Fibroblast of the aortic adventitia (primary cell): ENCODE measurements at places on chromosomes 2 and 18.

DNA sequence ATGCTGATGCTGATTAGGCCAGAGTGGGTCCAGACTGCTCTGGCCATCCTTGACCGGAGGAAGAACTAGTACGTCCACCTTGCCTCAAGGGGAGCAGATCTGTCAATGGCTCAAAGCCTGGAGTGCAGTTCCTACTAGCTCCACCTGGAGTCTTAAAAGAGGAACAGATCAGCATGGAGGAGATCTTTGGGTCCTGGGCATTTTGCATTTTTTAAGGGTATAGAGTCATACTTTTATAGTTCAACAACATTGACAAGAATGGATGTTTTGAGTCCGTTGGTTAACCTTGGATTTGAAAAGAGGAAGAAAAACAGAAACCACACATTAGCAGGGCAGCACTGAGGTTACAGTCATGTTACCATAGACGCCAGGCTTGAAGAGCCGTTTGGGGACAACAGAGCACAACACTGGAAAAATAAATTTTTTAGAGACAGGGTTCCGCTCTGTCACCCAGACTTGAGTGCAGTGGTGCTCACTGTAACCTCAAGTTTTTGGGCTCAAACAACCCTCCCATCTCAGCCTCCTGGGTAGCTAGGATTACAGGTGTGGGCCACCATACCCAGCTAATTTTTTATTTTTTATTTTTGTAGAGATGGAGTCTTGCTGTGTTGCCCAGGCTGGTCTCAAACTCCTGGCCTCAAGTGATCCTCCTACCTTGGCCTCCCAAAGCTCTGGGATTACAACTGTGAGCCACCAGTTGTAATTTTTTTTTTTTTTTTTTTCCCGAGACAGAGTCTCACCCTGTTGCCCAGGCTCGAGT is 78.5 kb downstream of the PRKCE start:
- no peak for DNase-seq

- DNase-seq, result peak; percentile 81
Observed at GRCh38 chr2:12928197-12928774, 211.6 kb downstream of the TRIB2 start.

DNA sequence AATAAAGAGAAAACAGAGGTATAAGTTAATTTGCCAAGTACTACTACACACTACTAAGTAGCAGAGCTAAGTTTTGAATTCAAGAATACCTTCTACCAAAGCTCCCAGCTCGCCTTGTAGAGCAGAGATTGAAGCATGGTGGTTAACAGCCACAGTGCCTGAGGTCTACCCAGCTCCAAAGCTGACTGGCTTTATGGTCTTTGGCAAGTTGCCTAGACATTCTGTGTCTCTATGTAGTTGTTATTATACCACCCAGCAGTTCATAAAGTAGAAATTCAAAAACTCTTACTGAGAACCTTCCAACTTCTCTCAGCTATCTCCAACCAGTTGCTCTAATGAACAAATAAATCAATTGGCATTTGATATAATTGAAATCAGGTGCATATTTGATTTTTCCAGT is 87.8 kb downstream of the PDE11A start:
- no peak for DNase-seq

DNA sequence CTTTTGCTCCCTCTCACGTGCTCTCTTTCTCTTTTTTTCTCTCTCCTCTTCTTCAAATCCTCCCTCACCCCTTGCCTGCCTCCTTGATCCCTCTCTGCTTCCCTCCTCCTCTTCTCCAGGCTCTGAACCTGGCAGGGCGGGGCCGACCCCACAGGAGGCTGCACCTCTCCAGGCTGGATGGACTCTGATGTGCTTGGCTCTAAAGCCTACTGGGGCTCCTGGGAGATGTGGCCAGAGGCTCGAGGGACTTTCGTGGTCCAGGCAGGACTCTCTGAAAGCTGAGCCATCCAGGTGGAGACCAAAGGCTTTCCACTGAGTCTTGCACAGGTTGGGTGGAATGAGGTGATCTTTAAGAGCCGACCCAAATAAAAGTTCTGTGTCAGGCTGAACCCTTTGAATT is 25.4 kb downstream of the DYSF start:
- no peak for DNase-seq

- no peak for DNase-seq
Observed at GRCh38 chr2:30963184-30963583, 155.9 kb upstream of the CAPN13 start.

DNA sequence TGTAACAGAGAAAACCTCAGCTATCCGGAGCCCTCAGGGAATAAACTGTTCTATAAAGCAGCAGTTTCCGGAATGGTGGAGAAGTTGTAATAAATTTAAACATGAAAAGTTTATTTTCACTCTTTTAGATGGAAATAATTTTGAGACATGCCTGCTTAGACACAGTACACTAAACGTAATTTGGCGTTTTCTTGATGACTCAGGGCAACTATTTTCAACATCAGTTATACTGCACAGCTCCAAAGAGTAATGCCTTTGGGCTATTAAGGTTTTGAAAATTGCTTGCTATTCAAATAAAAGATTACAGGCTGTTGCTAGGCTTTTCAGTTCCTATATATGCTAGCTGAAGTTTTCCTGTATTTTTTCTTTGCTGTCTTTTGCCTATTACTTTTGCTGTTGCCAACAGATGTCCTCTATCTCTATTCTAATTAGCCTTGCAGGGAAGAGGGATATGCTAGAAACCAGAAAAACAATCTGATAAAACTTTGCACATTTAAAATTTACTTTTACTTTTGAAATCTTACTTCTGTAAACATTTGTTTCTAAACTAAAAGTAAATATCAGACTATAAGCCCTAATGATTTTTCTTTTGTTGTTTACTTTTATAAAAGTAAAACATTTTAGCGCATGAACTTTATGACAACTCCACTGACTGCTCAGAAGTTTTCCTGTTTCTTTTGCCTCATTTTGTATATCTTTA is 113.4 kb upstream of the WDSUB1 start:
- peak; percentile 17 for DNase-seq

GRCh38 chr2:120317916-120318315 is 28.0 kb upstream of the INHBB start:
- no peak for DNase-seq

GRCh38 chr18:5969355-5969988 is 74.2 kb upstream of the TMEM200C start:
- DNase-seq, result no peak

DNA sequence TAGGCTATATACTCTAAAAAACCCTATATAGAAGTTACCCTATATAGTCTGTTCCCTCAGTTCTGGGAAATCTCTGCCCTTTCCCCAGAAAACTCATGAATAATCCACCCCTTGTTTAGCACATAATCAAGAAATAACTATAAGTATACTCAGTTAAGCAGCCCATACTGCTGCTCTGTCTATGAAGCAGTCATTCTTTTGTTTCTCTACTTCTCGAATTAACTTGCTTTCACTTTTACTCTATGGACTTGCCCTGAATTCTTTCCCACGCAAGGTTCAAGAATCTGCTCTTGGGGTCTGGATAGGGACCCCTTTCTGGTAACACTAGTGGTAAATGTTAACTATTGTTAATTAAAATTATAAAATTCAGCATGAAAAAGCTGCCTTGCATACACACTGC is 17.4 kb upstream of the AP1S3 start:
- DNase-seq, result no peak

GRCh38 chr2:26559556-26559955 is 81.6 kb downstream of the CIB4 start:
- no peak for DNase-seq

DNA sequence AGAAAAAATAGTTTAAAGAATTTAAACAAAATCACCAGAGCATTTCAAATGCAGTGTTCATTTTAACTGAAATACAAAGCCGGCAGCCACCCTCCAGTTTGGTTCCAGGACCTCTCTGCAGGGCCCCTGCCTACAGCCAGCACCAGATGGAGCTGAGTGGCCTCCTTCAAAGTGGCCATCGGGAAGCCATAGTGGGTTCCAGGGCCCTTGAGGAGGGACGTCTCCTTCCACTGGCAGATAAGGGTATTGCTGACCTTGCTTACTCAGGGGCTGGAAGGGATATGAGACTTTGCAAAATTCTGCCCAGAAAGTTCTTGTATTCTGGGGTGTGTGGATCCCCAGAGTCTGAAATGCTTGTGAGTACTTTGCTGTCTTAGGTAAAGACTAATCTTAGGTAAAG is 205.2 kb upstream of the APCDD1 start:
- DNase-seq, result no peak

GRCh38 chr2:149169656-149170055 is 131.2 kb downstream of the LYPD6B start:
- DNase-seq, result no peak
